ENCODE measurements at places on chromosomes 3 and 15.

- DNase-seq, result no peak
Measured at GRCh38 chr3:38637906-38638305, 11.6 kb downstream of the SCN5A start.

GRCh38 chr3:23202921-23203707 lies at the start of gene UBE2E2:
Gene UBE2E2 (plus strand): TSS chr3:23203327.
- DNase-seq, result peak; percentile 62

DNA sequence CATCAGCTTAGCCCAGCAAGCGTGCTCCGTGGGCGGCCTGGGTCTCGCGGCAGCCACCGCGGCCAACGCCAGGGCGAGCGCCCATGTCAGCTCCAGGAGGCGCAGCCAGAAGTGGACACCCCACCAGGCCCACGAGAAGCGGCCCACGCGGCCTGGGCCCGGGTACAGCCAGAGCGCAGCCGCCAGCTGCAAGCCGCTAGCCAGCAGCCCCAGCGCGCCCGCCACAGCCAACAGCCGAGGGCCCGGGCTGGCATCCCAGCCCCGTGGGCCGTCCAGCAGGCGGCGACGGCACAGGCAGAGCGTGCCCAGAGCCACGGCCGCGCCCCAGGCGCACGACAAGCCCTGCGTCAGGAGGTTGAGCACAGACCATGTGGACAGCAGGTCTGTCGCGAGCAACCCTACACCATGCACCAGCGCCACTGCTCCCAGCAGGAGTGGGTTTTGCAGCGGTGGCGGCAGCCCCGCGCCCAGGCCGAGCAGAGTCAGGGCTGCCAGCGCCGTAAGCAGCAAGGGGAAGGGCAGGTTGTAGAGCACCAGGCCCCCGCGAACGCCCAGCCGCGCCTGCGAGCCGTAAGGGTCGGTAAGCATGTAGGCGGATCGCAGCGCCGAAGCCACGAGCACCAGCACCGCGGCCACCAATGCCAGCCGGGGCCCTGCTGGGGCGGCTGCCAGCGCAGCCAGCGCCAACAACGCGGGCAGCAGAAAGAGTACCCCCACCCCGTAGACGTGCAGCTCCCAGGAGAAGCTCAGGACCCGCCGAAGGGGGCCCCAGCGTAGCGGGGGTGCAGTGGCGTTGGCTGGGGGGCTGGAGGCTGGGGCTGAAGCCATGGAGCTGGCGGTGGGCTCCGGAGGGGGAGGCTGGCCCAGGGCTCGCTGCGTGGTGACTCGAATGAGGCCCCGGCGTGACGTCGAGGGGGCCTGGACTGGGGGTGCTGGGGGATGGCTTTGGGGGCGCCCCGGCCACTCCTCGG lies 4.9 kb downstream of the PRRT3 start:
- DNase-seq, result peak; percentile 61

GRCh38 chr3:169044331-169045113 lies 619.0 kb downstream of the MECOM start:
- no peak for DNase-seq

GRCh38 chr3:25621087-25621486 lies 43.6 kb downstream of the TOP2B start:
- DNase-seq, result no peak

GRCh38 chr15:101501703-101502373 lies 12.3 kb upstream of the PCSK6 start:
- no peak for DNase-seq

DNA sequence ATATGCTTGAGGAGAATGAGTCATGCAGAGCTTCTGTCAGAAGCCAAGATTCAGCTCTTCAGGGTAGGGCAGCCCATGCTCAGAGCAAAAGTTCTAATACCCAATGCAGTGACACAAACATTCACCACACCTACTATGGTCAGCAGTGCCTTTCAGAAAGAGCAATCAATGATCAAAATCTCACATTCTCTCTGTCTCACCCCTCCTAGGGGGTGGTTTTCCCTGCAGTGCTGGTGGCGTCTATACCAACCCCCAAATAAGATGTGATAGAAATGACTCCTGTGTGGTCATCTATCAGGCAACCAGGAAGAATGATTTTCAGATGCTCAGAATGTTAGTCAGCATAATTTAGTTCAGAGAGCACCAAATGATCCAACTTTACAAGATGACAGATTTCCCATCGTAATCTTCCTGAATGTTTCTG lies 385.3 kb downstream of the NTRK3 start:
- DNase-seq, result no peak

DNA sequence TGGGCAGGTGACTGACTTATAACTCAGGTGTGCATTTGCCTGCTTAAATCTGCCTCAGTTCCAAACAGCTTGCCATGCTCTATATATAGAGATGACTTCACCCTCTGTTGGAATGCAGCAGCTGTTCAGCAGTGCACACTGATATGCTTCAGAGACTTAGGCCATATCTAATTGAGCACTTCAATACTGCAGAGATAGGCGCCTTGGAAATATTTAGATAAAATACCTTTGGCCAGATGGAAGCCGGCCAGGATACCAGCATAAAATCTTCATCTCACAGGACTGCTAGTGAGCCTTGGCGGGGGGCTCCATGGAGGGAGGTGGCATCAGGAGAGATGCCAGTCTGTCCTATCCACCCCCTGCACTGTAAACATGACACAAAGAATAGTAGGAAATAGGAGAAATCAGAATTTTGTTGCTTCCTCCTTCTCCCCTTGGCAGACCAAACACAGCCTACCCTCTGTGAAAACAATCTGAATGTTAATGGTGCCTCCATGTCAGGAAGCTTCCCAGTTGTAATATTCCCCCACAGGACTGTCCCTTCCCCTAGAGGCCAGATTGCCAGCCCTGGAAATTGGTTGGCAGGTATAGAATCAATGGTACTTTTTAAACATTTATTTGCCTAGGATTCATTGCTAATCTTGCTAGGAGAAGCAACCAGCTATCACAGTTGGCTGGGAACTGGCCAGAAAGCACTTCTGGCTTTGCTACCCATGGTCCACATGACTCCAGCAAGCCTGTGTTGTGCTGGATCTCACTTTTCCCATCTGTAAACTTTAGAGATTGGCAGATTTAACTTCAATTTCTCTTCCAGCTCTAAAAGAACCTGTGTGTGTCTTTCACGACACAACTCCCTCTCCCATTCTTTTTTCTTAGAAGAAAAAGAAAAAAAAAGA lies 215.5 kb upstream of the KCNMB2 start:
- no peak for DNase-seq

GRCh38 chr3:19065027-19065426 lies 83.3 kb upstream of the KCNH8 start:
- DNase-seq, result no peak

DNA sequence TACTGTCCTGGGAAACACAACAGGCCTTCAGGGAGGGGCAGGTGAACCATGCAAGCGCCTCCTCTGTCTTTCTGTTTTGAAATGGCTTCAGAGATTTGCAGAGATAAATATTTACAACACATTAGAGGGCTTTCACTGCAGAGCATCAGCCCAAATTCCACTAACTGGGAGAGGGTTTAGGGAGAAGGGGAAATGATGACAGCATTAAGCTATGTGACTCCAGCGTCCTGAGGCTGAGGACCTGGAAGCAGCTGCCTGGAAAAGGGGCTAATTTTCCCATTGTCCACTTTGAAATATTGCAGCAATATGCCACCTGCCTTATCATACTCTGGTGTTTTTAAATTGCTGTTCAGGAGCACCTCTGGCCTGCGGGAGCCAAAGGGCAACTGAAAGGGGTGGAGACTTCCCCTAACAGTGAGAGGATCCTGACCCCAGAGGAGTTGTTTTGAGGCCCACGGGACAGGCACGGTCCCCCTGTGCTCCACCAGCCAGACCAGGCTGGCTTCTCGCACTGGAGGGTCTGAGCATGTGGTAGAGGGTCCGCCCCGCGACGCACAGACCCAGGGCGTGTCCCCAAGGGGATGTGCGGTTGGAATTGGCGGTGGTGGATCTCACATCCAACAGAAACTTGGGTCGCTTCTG lies 110.6 kb downstream of the XXYLT1 start:
- DNase-seq, result no peak

DNA sequence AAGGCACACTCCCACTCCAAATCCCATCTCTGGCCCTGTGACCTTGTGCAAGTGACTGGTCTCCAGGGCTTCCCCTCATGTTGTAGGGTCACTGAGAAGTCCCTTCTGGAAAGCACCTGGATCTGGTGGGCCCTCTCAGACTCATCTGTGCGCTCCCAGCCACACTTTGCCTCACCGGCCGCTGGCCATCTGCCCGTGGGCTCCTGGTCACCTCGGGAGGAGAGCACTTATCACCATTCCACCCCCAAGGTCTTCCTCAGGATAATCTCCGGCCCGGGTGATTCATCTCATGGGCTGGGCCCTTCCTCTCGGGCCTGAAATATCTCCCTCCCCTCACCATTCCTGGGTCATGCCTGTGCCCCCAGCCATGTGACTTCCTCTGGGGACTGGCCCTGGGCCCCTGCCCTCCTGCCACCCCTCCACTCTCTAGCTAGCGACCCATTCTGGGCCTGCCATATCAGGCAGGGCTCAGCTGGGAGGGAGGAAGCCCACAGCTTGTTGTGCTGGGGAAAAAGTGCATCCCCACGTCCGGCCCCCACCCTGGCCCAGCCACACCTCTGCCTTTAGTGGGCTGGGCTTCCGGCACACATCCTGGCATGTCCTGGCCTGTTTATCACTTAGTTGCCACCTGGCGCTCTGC lies 10.6 kb upstream of the WNT7A start:
- DNase-seq, result no peak

- no peak for DNase-seq
Measured at GRCh38 chr3:164230385-164231094, 847.8 kb downstream of the SI start.

DNA sequence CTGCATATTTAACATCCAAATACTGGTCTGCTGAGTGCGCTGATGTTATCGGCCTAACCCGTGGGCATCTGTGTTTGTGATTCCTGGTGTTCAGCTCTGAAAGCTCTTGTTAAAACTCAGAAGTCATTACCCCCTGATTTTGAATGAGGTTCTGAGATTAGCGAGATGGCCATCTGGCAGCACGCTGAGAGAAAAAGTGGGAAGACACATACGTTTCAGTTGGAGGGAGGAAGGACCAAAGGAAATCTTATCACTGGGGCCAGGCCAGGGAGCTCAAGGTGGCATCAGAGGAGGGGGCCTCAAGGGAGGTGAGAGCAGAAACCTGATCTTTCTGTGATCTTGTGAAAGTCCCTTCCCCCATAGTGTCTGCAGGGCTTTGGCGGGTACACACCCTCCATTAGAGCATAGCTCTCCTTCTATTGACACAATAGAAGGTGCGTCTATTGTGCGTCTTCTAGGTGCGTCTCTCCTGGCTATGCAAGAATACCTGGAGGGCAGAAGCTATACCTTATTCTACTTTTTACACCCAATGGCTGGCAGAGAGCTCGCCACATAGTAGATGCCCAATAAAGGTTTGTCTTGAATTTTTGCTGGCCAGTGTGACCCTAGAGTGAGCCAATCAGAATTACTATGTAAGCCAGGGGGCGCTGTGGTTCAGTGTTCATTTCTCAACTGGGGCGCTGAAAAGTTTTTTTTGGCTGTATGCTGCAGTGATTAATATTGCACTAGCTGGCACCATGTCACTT lies 182.4 kb downstream of the SHQ1 start:
- no peak for DNase-seq

- DNase-seq, result no peak
Measured at GRCh38 chr15:60010858-60011257, 6.7 kb downstream of the FOXB1 start.

GRCh38 chr3:126317029-126317996 lies 39.9 kb downstream of the KLF15 start:
- DNase-seq, result no peak

- peak; percentile 30 for DNase-seq
Measured at GRCh38 chr3:161171113-161171512, 50.0 kb upstream of the NMD3 start.

DNA sequence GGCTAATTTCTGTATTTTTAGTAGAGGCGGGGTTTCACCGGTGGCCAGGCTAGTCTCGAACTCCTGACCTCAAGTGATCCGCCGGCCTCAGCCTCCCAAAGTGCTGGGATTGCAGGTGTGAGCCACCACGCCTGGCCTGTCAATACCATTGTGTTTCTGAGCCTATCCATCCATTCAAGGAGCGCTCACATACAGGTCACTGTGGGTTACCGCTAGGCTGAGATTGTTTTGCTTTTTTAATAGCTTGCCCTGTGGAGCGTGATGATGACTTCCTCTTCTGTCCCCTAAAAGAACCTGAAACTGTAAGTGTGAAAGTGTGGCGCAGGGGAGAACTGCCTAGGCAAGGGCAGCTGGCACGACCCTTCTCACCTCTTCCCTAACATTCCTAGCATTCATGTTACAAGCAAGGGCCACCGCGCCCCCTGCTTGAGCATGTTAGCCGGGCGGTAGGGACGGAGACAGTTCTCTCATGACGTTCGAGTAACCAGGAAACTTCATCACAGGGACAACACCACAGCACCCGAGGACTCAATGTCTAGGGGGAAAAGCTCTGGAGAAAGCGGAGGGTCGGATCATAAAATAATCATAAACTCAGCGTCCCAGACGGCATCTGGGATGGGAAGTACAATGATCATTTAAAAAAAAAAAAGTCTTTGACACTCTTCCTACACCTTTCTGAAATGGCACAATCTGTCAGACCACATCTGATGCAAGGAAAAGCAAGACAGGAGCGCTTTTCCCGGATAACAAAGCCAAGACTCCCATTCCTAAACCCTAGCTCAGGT lies 790 bp downstream of the LAMP3 start:
- DNase-seq, result no peak

- DNase-seq, result no peak
Measured at GRCh38 chr3:37832480-37832879, 29.2 kb upstream of the CTDSPL start.

GRCh38 chr3:177126015-177126773 lies 71.1 kb downstream of the TBL1XR1 start:
- DNase-seq, result no peak

DNA sequence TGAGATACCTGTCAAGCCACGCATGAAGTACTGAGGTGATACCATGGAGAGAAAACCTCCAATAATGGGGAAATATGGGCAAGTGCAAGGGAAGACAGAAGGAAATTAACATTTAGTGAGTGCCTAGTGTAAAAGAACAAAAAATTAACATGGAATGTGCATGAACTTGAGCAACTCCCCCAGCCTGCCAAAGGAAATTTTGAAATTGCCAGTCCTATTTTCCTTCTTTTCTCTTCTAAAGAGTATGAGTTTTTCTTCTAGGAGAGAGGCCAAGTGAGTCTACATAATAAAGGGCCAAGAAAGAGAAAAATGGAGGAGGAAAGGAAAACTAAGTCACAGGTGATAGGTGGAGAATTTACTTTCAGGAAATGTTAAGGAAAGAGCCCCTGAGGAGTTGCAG lies 602.4 kb upstream of the MDFIC2 start:
- no peak for DNase-seq

DNA sequence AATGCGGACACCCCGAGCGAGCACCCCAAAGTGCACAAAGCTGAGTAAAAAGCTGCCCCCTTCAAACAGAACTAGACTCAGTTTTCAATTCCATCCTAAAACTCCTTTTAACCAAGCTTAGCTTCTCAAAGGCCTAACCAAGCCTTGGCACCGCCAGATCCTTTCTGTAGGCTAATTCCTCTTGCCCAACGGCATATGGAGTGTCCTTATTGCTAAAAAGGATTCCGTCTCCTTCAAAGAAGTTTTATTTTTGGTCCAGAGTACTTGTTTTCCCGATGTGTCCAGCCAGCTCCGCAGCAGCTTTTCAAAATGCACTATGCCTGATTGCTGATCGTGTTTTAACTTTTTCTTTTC lies 5.3 kb downstream of the BHLHE40 start:
- no peak for DNase-seq

GRCh38 chr3:3618623-3619022 lies 180.6 kb upstream of the LRRN1 start:
- no peak for DNase-seq
